Heart left ventricle (tissue), 16 donors: ENCODE measurements at places on chromosomes 1 and 21. TPM values are rescaled to one million over a fixed set of nuclear protein-coding genes. Genes with fewer than 3 reads are reported as not detected.

Gene NOS1AP
- 3.8 TPM for total RNA-seq

Gene KRTAP13-2
- not detected for total RNA-seq

Gene ERG
- total RNA-seq: 17.2 TPM

Gene RUNX1
- 3.1 TPM for total RNA-seq

Gene TRAPPC10
- 14.6 TPM for total RNA-seq

GRCh38 chr1:15107911-15108310, 45.6 kb upstream of the TMEM51 start:
- no peak for DNase-seq

DNA sequence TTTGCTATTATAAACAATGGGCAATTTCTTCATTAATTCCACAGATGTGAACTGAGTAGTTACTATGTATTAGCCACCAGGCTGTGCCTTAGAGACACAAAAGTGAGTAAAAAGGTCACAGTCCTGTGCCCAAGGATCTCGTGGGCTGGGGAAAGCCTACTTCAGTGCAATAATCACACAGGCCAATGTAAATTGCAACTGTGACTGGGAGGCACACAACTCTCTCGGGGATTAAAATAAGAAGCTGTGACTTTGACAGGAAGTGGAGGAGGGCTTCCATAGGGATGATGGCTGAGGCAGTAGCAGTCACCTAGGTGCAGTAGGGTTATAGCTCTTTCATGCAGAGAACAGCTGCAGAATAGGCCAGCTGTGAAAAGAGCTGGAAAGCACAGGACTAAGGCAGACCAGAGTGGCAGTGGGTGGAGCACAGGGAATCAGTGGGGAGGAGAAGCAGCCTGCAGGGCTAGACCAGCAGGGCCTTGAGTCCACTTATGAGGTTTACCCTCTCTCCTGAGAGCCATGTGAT, 121.9 kb downstream of the MAB21L3 start:
- no peak for DNase-seq

GRCh38 chr1:70066711-70067110, 138.7 kb downstream of the LRRC40 start:
- no peak for DNase-seq

- no peak for DNase-seq
Measured at GRCh38 chr1:27363766-27364695, 2.7 kb downstream of the MAP3K6 start.

DNA sequence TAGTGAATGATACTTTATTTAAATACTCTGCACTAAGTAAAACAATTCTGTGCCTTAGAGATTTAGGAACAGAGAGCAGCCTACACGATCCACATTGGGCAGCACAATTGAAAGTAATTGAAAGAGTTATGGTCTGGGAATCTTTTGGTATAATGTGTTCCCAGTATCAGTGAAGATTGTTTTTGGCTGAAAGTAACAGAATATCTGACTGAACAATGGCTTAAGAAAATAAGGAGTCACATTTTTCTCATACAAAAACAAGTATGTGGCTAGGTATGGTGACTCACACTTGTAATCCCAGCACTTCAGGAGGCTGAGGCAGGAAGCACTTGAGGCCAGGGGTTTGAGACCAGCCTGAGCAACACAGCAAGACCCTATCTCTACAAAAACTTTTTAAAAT, 306.2 kb downstream of the NFIA start:
- DNase-seq: no peak

GRCh38 chr1:44616991-44617702, 57.1 kb downstream of the TMEM53 start:
- DNase-seq: no peak

DNA sequence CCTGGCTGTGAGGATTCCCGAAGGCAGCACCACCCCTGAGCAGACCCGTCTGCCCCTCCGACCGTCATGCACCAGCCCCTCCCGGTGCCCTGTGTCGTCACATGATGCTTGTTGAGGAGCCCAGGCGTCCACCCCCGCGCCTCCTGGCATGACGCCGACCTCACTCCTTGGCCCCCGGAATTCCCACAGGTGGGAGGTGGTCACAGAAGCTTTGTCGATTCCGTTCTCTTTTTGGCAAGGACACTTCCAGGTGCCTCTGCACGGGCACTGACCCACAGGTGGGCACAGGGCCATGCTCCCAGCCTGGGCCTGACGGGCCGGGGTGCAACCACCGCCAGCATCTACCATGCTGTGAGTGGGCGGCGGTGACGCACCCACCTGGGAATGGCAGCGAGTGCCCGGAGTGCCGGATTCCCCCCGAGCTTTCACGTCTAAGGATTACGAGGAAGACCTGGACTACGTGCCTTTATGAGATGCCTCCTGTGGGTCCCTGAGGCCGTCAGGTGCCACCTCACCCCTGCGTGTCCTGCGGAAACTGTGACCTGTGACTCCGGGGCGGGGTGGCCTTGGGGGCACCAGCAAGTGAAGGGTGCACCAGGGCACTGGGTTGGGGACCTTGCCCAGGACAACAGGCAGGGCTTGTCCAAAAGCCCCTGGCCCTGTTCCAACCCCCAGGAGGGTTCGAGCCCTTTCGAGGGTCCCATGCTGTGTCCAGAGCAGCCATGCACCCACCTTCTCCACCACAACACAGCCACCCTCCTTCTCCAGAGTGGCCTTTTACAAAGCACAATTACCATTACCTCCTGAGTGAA, 31.4 kb upstream of the COL6A1 start:
- DNase-seq: peak; percentile 43

- DNase-seq: no peak
Measured at GRCh38 chr1:192080684-192081083, 77.6 kb upstream of the RGS18 start.

- no peak for DNase-seq
Measured at GRCh38 chr1:24417681-24418080, 2.1 kb downstream of the NIPAL3 start.
